ENCODE measurements at places on chromosomes 12 and 14.

DNA sequence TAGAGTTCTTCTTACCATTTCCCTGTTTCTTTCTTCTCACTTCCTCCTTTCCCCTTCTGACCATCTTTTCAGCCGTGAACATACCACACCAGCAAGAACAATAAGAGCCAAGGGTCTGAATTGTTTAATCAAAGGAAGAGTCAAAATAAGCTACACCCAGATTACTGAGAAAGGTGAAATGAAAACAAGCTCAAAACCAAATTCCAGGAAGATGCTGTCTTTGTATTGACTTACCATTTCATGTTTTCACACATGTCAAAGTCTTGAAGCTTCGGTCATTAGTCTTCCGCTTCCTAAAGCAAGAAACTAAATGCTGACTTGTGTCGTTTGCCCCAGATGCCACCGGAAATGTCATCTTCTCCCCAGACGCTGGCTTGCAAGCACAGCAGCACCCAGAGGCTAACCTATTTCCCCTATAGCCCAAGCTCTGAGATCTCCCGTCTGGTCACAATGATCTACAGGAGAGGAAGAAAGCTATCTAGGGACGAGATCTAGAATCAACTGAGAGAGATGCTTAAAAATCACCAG lies 136.5 kb upstream of the AMIGO2 start:
- peak; percentile 92 for DNase-seq

- no peak for DNase-seq
These were observed 358.8 kb downstream of the C12orf50 start for GRCh38 chr12:87670448-87670847.

GRCh38 chr12:47885012-47885501 lies 19.7 kb downstream of the VDR start:
- peak; percentile 65 for DNase-seq

DNA sequence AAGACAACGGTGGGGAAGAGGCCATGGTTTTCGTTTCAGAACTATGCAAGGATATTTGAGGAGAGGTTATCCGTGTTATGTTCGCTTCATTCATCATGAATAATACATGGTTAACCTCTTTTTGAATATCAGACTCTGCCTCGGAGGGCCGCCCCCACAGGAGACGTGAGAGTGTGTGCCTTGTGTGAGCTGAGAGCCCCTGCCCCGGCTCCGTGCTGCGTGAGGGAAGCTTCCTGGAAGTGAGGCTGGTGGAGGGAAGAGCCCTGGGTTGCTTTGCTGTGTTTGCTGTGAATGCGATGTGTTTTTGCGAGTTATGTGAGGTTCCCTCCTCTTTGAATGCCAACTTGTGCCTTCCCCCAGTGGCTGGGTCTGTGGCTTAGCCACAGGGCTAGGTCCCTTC lies 146.0 kb upstream of the RTL1 start:
- no peak for DNase-seq

GRCh38 chr12:57153415-57153997 lies 6.1 kb upstream of the LRP1-AS start:
- no peak for DNase-seq

- peak; percentile 77 for DNase-seq
These were observed 13.6 kb downstream of the TTC9 start for GRCh38 chr14:70655110-70655826.

DNA sequence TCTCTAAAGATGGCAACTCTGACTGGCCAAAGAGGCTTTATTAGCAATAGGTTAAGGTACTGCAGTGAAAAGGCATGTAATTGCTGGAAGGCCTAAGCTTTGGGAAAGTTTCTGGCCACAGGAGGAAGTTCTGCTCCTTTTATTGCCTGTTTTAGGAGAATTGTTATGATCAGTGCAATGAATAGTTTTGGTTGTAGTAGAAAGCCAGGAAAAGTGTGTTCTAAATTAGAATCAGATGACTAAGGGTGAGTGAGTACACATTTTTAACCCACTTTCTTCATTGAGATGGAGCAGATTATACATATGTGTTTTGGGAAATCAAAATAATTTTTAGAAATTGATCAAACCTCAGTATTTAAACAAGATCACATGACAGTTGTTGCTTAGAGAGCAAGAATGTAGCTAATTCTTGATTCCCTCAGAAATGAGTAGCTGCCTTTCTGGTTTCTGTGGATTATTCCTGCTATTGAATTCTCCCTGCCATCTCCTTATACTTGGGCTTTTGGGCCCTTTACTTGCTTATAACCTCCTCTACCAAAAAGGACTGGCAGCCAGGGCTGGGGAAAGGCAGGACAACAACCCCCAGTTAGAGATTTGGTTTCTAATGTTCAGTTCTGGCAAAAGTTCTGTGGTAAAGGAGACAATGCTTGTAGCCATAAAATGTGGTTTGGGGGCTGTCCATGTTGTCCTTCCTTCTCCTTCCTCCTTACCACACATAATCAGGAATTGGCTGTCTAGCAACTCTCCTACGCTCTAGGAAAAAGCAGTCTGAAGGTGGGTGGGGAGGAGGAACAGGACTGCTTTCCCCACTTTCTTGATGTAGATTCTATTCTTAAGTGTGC lies 217.1 kb downstream of the SLC38A4 start:
- no peak for DNase-seq

GRCh38 chr14:68789821-68790643 lies 2.8 kb downstream of the ZFP36L1 start:
- DNase-seq = peak; percentile 37

DNA sequence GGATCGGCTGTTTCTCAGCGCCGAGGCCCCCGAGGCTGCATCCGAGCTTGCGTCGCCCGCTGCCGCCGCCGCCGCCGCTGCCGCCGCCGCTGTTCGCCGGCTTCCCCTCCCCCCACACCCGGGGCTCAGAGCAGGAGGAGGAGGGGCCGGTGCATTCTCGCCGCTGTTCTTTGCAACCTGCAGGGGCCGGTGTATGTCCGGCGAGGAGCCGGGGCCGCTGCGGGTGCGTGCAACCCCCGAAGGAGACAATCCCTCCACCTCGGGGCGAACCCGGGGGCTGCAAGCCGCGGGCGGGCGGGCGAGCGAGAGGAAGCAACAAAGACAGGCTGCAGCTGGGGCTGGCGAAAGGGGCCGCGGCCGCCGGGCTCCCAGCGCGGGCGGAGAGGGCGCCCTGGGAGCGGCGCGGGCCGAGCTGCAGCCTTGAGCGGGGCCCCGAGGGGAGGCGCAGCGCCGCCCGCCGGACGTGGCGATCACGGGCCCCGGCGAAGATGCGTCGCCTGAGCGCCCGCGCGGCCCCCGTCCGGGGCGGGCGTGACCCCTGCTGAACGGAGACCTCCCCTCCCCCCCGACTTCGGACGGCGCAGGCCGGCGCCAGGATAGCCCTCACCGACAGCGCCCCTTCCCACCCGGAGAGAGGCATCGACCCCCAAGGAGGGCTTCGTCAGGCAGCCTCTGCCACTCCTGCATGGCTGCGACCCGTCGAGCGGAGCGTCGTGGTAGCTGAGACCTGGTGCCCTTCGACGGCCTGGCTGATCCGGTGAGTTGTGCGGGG lies 702 bp downstream of the FAM222A start:
- peak; percentile 48 for DNase-seq

GRCh38 chr14:72553161-72553560 lies 340.7 kb downstream of the DPF3 start:
- no peak for DNase-seq
